ENCODE measurements at places on chromosomes 11 and 22.

GRCh38 chr11:18934195-18934814 lies 4.9 kb downstream of the MRGPRX1 start:
- no peak for DNase-seq

GRCh38 chr11:18721561-18722292 lies 4.3 kb downstream of the IGSF22 start:
- DNase-seq: peak; percentile 59

- no peak for DNase-seq
These were observed 15.9 kb downstream of the NEAT1 start for GRCh38 chr11:65438257-65439151.

GRCh38 chr11:36890121-36890679 lies 292.2 kb upstream of the RAG2 start:
- DNase-seq: no peak

DNA sequence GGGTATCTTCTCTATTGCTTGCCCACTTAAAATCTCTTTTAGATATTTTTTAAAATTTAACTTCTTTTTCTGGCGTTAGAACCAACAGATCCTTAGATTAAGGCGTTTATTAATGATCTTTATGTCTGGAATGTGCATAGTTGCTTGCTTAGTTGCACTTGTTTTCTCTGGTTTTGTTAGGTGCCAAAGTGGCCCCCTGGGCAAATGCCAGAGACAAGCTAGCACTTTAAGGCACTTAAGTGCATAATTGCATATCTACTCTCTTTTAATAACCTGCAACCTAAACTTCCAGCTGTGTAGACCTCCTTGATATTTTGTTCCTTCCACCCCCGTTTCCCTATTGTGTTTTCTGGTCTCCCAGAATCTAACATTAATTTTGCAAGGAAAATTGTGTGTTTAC lies 3.3 kb downstream of the RBM4 start:
- DNase-seq: no peak

GRCh38 chr11:197741-198235 lies 4.9 kb downstream of the SCGB1C1 start:
- DNase-seq: no peak

DNA sequence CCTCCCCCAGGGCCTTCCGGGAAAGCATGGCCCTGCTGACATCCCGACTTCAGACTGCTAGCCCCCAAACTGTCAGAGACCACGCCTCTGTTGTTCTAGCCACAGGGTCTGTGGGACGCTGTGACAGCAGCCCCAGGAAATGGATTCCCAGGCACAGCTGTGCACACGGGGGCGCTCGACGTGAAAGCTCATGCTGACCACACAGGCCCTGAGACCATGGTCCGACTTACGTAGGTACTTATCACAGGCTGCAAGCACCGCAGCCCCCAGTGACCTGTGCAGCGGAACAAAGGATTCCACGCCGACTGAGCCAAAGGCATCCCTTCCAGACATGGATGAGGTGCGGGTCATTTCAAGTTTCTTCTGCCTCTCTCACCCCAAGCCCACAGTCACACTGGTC lies 150.6 kb downstream of the CTTN start:
- DNase-seq: no peak

GRCh38 chr11:119504371-119504770 lies 81.4 kb upstream of the THY1 start:
- peak; percentile 71 for DNase-seq

- DNase-seq: no peak
These were observed 105.5 kb downstream of the DSCAML1 start for GRCh38 chr11:117691516-117691915.

DNA sequence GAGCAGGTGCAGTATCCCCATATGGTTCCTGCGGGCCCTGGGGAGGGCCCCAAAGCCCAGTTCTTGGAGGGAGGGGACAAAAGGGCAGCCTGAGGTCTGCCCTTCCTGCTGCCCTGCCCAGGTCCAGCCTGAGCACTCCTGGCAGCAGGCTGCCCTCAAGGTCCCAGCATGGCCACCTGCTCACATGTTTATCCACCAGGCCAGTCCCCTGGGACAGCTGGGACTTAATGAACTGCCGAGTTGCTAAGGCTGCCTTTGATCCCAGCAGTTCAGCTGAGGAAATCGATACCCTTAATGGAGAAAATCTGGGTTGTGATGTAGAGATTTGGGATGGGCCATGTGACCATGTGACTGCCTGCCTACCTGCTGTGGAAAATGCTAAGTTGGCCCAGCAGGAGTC lies 146.2 kb downstream of the TRIM29 start:
- no peak for DNase-seq

DNA sequence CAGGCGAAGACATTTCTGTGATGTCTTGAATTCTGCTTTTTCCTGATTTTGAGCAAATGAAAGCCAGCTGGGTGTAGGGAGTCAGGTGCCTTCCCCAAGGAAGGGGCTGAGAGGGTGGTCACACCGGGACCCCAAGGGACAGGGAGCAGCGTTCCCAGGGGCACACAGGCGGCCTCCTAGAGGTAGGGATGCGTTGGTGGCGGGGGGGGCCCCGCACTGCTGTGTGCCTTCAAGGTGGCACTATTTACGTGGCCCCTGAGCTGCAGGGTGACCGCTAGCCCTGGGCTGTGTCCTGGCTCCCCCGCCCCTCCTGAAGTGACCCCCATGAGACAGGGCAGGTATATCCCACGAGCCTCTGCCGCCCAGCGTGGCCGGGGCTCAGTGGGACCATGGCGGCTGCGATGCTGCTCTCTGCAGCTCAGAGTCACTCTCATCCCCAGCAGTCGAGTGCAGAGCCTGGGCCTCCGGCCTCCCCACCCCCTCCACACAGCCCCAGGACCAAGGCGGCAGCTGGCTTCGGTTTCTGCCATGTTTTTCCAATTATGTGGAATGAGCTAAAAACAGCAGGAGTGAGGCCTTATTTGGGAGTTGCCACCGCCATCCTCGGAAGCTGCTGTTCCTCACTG lies 60.9 kb downstream of the LRP5 start:
- DNase-seq: no peak

DNA sequence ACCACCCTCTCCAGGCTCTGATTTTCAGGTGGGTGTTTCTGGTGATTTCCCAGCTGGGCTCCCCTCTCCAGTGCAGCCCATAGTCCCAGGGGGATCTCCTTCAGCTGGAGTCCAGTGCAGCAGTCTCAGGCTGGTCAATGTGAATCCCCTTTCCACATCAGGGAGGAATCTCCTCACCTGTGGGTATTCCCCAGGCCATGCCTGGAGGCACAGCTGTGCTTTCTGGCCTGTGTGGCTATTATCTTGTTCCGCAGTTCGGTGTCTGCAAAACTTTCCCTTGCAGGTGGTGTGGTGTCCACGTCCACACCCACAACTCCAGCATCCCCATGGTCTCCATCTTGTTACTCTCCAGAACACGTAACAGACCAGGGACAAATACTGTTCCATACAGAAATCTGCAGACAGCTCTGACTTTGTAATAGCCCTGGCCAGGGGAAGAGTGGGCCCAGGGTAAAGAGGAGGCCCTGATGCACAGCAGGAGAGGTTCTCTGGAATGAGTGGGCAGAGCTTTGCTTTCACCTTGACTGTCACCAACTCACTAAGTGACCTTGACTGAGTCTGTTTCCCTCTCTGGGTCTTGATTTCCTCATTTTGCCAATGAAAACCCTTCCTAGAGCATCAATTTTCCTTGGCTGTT lies 183.2 kb downstream of the CSNK2A3 start:
- DNase-seq: no peak

DNA sequence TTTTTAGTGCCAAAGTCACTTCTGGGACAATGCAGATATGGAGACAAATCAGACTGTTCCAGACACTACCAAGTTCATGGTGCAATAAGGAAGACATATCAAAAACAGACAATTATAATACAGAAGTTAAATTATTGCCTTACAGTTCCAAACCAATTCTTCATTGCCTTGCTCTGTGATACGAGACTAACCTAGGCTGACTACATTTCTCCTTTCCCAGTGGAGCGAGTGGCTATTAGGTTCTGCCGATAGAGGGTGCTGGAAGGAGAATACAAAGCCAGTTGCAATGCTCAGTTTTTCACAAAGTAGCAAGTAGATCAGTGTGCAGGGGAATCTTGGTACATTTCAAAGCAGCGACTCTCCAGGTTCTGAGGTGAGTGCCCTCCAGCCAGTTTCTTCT lies 67.8 kb downstream of the FAM168A start:
- DNase-seq: peak; percentile 15

DNA sequence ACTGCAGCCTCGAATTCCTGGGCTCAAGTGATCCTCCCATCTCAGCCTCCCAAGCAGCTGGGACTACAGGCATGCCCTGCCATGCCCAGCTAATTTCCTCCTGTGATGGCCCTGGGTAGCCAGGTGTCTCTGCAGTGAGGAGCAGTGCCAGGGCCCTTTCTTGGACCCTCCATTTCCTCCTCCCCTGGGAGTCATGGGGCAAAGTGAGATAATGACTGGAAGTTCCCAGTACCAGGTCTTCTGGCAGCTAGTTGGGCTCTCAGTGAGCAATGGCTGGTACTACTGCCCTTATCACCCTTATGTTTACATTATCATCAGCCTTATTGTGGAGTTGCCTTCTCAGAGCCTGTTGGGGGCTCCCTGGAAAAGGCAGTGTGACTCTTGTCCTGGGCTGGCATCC lies 17.6 kb downstream of the DAGLA start:
- no peak for DNase-seq

Data from inflammatory macrophage treated with lipopolysaccharide for 4 hours (primary cell).